NCI-H345 (cell line): ENCODE measurements at places on chromosomes 12 and 14.

DNA sequence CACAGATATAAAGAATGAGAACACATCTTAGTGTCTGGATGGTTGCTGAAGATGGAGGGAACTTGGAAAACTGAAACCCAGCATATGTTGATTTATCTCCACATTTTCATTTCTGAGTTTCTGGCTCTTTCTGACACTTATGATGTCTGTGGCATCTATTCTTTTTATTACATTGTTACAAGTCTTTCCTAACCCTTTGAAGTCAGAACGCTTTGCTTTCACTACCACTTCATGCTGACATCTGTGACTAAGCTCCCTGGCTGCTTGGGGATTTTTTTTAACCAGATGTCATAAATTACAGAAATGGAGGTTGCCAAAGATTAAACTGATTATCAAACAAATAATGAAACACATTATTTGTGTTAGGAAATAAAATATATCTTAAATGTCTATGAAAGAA, 188.7 kb downstream of the KITLG start:
- DNase-seq: no peak

DNA sequence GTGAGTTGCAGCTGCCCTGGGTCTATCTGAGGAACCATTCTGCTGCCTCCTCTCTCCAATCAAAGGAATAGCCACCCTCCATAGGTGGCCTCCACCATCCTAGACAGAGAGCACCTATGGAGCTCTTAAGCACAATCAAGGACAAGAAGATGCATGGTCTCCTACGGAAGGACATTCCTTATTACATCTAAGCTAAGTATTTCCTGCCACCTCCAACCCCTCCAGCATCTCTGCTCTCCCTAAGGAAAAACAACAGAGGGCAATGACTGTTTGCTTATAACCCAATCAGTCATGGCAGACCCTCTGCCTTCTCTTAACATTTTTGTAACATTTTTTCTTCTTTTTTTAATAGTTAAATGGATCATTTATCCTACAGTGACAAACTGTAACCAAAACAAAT, 14.8 kb upstream of the OR6J1 start:
- no peak for DNase-seq

DNA sequence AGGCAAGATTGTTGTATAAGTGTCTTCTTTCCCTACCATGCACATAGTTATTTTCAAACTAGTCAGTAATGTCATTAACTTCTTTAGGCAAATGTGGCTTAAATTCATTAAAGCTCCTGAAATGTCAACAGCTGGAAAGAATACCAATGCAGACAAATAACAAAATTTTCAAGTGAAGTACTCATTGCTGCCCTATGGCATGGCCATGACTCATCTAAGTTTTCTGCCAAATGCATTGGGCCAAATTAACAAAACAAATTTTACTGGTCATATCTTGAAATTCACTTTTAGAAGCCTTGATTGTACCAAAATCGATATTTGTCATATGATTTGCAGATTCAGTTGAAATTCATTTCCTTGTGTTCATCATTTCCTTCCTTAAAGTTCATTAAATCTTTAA, 915.9 kb downstream of the SLC6A15 start:
- no peak for DNase-seq

DNA sequence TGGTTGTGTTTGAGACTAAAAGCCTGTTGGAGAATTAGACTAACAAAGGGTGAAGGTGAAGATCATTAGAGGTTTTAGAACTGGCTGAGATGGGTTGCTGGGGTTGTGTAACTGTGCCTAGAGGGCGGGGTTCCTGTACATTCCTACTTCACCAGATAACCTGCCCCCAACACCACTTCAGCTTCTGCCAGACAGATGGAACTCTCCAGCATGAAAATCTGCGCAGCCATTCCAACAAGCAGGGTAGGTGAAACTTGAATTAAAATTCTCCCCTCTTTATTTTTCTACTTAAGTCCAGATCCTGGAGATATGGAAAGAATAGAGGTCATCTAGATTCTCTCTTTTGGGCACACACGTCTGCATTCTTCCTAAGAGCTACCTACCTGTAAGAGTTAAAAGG, 6.0 kb downstream of the FOXG1 start:
- DNase-seq: peak; percentile 93

DNA sequence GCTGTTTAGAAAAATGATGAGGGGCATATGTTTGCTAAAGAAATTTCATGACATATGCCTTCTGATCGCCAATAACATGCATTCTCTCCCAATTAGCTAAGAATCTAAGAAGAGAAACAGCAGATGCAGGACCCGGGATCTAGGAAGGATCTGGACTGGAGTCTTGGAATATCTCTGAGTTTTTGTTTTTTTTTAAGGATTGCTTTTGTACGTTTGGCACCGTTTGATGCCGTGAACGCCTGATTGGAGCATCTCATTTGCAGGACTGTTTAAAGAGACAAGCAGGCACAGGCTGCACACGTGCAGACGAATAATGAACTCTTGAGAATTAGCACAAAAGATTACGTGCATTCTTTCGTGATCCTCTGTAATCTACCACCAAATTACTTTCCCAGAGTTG, 13.6 kb downstream of the EML1 start:
- DNase-seq: no peak

DNA sequence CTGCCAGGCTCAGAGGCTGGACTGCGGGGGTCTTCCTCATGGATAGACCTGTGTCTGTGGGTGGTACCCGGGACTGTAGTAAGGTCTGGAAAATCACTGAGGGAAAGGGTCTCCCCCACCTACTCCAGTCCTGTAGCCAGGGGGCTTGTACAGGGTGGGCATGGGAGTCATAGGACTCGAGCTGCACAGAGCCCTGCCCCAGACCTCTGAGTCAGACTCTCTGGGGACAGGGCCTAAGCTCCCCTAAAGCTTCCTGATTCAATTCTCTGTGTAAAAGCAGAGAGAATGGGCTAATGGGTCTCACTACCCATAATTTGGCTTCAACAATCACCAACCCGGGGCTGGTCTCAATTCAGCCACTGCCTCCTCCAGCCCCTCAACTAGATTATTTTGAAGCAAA, 27.0 kb downstream of the LRTM2 start:
- DNase-seq: no peak

GRCh38 chr12:65832217-65832616, 7.9 kb downstream of the HMGA2 start:
- no peak for DNase-seq

- DNase-seq: no peak
These were observed 144.9 kb upstream of the PELI2 start for GRCh38 chr14:55973285-55973800.

DNA sequence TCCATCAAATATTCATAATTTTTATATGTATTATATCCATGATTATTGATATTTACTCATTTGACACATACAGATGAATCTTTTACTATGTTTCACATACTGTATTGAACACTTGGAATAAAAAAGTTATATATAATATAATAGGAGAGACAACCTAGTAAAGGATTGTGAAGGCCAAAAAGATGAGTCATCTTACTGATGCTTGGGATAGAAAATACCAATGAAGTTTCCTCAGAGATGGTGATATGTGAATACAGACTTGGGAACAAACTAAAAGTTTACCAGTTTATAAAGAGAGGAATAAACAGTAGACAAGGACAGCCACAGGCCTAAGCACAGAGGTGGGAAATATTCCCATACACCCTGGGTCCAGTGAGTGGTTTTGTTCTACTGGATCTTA, 743.9 kb upstream of the FLRT2 start:
- no peak for DNase-seq
